ENCODE measurements at places on chromosomes 11 and 22.

DNA sequence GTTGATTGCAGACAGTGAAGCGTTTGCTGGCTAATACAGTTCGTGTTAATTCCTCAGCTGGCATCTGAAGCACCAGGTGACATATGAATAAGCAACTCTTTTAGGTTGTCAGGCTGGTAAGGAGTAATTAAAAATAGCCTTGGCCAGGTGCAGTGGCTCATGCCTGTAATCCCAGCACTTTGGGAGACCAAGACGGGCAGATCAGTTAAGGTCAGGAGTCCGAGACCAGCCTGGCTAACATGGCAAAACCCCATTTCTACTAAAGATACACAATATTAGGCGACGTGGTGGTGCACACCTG lies 74.9 kb downstream of the CECR2 start:
- no peak for DNase-seq

DNA sequence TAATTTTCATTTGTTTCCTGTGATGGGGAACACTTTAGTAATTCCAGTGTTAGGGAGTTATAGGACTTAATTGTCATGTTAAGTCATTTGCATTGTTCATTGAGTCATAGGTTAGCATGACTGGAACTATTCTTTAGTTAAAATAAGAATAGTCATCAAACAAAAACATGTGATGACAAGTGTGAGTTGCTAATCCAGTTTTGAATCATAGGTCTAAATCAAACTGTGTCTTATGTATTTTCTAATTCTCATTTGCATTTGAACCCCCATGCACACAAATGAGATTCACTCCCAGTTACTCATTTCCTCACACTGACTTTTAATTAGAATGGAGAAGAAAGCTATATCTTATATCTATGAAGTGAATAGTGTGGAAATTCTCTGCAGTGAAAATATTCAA lies 405.6 kb downstream of the LRRC4C start:
- no peak for DNase-seq

DNA sequence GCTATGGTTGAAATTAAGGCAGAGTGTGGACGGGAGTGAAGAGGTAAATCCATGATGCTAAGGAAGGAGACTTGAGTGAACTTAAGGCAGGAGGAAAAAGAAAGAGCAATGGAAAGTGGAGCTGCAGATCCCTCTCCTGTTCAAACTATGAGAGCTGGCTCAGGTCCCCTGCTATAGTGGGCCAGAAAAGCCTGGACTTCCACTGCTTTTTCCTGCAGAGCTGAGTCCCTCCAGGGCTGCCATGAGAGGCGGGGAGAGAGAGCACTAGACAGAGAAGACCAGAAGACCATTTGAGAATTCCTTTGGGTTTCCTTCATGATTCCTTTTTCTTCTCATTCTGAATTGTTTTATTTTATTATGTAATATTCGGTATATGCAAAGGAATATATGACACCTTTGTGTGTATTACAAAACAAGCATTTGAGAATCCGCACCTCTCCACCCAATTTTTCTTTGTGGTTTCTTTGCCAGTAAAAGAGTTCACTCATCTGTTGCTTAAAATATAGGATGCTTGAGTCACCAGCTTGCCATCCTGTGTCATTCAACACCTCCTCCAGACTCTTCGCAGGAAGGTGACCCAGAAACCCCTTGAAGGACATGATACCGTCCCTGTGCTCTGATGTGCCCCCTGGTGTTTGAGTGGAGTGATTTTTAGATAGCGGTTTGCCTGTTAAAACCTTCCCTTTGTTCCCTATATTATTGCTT lies 24.4 kb downstream of the SREBF2 start:
- DNase-seq, result peak; percentile 62

DNA sequence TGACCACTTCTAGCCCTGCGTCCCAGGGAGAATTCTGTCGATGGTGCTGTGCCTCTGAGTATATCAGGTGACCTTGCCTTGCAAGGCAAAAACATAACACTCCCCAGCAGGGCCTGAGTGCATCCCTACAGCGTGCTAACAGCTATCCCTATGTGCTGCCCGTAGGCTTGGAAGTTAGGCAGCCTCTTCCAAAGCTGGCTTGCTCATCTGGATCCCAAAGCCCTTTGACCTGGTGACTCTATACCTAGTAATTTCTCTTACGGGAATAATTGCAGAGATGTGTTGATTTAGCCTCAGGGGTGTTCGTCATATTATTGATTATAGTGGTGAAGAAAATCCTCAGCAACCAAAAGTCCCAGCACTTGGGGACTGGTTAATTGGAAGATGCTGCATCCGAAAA lies 32.6 kb upstream of the CRYBB3 start:
- no peak for DNase-seq

- no peak for DNase-seq
These were observed 203.4 kb downstream of the TBC1D22A start for GRCh38 chr22:46965555-46966494.

DNA sequence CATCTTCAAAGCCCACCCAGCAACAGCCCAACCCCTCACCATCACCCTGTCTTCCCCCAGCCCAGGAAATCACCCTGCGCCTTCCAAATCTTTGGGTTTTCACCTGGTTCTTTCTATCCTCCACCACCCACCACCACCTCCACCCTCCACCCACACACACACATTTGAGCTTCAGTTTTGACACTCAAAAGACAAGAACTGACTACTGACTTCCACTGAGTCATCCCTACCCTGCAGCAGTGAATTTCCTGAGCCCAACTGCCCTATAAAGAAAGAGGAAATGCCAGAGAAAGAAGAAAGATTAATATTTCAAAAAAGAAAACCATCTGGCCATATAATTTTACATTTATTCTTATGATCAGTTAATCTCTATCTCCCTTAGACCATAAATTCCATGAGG lies 137.5 kb downstream of the CHST1 start:
- DNase-seq, result no peak

- DNase-seq, result peak; percentile 44
These were observed 193.2 kb upstream of the PLET1 start for GRCh38 chr11:112453601-112454577.

DNA sequence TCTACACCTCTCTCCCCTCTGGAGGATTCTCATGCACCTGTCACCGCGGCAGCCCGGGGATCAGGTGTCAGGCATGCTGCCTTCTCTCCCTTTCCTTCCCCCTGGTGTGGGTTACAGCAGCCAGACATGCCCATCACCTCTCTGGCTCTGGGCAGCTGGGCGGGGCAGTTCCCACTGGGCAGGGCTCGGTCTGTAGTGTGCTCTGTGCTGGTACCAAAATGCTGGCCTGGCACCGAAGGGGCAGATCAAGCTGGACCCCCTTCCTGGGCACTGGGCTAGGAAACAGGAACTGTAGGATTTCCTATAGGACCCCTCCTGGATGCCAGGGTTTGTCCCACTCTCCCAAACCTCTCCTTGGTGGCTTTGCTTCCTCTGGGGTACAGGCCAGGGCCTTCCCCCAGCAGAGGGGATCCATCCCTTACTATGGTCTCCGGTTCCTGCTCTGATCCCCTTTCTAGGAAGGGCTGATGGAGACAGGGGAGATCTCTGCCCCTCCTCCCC lies 821 bp downstream of the GAL3ST1 start:
- no peak for DNase-seq

DNA sequence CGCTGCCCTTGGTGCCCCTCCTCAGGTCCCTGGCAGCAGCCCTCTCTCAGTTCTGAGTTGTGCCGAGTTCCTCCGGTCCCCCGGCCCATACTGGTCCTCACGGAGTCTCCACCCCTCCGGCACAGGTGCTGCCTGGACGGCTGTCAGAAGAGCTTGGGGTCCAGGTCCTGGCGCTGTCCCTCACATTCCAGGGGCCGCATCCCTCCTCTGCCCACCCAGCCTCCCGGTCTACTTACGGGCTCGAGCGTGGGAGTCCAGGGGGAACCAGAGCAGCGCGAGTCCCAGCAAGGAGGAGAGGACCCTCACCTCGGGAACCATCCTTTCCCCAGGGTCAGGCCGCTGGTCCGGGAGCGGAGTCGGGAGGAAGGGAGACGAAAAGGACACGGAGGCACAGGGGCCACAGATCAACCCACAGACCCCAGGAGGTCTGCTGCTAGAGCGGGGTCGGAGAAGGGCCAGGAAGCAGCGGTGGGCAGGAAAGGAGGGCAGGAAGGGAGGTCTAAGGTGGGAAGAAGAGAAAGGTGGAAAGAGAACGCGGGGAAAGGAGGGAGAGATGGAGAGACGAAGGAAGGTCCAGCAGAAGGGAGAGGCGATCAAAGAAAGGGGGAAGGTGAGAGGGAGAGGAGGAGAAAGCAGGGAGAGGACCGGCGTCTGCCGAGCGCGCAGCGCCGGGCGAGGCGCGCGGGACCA lies 510 bp downstream of the CHRDL2 start:
- no peak for DNase-seq

- no peak for DNase-seq
These were observed 33.6 kb downstream of the MAFF start for GRCh38 chr22:38235240-38235850.

Measured in fibroblast of villous mesenchyme (primary cell).